Sciatic nerve (tissue), 2 donors: ENCODE measurements at places on chromosomes 16 and 17.

- DNase-seq, result no peak
Measured at GRCh38 chr17:45578516-45579455, 88.3 kb upstream of the PLEKHM1 start.

DNA sequence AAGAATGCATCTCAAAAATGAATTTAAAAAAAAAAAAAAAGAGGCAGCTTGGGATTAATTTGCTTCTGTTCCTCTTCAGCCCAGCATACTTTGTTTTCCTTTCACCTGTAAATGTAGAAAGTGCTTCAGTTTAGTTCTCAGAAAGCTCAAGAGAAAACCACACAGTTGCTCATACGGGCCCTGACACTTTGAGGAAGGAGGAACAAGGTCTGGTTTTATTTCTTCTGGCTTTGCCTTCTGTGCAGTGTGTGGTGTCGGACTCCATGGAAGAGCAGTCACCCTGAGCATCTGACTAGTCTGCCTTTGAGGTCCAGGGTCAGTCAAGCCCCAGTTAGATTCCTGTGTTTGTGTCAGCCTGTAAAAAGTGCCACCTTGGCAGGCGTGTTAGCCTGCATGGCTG is 27.6 kb downstream of the NMT1 start:
- DNase-seq, result no peak

DNA sequence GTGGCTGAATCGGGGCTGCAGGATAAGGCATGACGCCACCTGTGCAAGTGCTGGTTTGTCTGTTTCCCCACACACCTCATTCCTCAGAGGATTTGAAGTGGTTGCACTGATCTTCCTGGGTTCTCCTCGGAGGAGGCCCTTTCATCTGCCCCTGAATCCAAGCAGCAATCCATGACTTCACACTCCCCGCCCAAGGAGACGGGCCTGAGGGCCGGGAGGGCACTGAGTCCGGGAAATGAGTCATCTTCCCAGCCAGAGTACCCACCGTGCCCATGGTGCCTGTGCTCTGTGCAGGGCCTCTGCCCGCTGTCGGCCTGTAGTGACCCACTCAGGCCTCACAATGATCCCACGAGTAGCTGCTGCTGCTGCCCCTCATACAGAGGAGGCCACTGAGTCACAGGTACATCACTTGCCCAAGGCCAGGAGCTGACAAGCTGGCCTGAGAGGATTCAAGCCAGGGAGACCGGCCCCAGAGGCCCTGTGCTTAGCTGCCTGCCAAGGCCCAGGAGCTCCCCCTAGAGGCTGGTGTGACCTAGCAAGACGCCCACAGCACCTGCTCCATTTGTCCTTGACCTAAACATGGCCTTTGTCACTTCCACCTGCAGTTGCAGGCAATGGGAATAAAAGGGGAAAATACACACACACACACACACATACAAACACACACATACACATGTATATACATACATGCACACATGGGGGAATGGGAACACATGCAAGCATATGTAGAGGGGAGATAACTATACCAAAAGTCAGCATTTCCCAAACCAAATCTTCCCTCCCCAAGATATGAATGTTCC is 240.0 kb downstream of the C16orf95 start:
- no peak for DNase-seq

DNA sequence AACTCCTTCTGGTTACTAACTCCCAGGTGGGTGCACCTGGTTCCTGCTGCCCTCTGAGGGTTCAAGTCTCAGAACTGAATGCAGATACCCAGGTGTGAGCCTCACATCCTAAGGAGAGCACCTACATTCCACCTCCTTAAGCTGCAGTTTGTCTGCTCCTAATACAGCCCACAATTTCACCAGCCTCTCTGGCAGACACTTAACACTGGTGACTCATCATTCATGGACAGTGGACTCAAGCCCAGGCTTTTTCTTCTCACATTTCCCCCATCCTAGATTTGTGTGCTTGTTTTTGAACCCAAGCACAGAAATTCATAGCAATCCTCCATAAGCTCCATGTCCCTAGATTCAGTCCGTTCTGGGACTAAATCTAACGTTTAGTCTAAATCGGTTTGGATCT is 7.0 kb upstream of the MAF start:
- DNase-seq, result no peak
